ENCODE measurements at places on chromosomes 4 and X.

- no peak for DNase-seq
Measured at GRCh38 chr4:186653969-186654368, 69.7 kb downstream of the FAT1 start.

GRCh38 chr4:98284640-98285046 lies 23.5 kb downstream of the RAP1GDS1 start:
- no peak for DNase-seq

DNA sequence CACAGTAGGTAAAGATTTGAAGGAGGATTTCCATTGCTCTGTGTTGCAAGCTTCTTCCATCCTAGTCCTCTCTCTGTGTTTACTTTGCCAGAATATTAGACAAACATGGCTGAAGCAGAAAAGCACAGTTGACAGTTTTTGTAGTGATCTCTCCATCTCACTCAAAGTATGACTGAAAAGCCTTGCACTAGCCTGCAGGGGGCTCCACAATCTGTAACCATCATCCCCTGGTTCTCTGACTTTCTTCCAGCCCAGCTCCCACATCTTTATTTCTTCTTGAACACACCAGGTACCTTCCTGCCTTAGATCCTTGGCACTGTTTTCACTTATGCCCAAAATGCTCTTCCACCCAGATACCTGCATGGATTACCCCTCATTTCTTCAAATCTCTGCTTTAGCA lies 34.1 kb upstream of the HHIP start:
- no peak for DNase-seq

DNA sequence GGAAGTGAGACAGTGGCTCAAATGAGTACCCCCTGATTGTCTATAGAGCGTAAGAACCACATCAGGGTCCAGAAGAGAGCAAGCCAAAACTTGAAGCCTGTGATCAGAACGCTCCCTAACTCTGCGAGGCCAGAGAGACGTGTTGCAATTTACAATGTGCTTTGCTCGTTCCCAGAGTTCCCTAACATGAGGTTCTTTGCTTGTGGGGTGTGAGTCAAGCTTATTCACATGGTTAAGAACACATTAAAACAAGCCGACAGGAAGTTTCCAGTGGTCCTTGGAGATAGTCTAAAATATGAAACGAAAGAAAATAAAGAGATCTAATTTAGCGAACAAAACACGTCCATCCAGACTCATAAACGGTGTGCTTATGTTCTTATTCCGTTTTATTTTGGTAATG lies 702.3 kb downstream of the TRIML1 start:
- no peak for DNase-seq

- DNase-seq: no peak
Measured at GRCh38 chrX:66035667-66036066, 4.2 kb downstream of the VSIG4 start.

GRCh38 chrX:11329021-11329420 lies 35.8 kb downstream of the AMELX start:
- no peak for DNase-seq

DNA sequence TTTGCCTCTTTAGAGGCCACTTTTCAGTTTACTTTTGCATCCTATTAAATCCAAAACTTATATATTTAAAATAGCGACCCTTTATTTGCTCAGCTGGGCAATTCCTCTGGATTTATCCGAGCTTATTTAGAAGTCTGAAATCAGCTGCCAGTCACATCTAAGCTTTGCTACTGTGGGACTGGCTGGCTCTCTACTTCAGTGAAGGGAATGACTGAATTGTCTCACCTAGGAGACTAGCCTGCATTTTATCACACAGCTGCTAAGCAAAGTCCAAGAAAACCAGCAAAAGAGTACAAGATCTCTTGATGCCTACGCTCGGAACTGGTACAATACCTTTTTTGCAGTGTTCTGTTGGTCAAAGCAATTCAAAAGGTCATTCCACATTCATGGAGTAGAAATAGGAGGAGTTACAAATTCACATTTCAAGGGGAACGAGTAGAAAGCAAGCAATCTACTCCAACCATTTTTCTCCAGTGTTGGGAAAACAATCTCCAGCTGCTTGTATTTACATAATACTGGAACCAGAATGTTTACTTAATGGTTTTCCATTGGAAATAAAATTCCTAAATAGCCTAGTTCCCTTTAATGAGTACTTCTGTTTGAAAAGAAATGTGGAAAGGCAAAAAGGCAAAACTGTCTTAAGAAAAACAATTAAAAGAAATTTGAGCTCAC lies 160.2 kb downstream of the MAGEB5 start:
- DNase-seq: no peak

DNA sequence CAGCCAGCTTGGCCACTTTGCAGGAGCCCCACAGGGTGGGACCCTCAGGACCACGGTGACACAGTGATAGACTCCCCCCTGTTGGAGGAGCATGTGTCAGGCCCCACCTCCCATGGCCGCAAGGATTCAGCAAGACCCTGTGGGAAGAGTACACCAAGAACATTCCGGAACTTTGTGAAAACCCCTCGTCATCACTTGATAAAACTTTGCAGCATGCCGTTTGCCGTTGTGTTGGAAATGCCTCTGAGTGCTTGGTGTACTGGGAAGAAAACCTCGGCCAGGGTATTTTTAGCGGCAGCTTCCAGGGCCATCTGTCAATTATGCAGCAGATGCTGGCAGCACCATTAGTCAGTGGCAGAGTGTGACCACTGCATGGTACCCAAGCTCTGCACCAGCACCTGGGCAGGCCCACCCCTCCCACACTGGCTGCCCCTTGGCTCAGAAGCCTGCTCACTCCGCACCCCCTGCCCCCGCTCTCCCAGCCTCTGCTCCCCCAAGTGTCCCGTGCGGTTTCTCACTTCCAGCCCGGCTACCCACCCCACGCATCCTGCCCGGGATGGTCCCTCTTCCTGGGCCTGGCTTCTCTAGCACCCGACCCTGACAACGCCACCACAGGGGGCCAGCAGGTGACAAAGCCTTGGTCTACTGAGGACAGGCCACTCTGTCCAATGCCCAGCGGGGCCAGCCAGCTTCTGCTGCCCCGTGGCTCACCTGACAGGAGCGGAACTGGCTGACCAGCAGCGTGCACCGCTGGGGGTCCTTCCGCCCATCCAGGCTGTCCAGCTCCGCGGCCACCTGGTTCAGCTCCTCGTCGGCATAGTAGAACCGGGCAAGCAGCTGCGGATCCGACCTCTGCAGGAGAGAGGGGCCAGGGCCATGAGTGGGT lies 65.0 kb downstream of the ZFYVE28 start:
- no peak for DNase-seq

GRCh38 chr4:148239494-148239985 lies 202.7 kb downstream of the NR3C2 start:
- no peak for DNase-seq

DNA sequence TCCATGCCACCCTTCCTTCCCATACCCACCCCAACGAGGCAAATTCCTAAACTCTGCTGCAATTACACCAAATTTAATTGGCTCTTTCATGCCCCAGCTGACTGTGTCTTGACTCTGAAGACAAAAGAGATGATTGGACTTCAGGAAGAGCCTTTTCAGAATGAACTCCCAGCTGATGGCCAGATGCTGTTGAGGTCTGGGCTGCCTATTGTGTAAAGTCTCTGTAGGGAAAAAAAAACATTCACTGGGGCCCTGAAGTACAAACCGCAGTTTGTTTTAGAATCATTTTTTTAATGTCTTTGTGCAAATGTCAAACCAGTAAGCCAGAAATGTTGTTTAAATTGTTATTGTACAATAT lies 174.8 kb downstream of the HHIP start:
- no peak for DNase-seq

- DNase-seq: no peak
Measured at GRCh38 chr4:68576272-68577125, at the start of gene UGT2B17. UGT2B17 (minus strand) TSS chr4:68576322; CDS start chr4:68568484, 7,838 bp downstream.

All from stimulated activated CD8-positive, alpha-beta memory T cell treated with anti-CD3 and anti-CD28 coated beads, Interleukin-4, amount 100 ng/mL, for 1 hour (primary cell).